ENCODE measurements at places on chromosomes 4 and X. TPM values are rescaled to one million over a fixed set of nuclear protein-coding genes. Genes with fewer than 3 reads are reported as not detected.
A peak's percentile ranks its signal among the peaks of the same experiment; 100 is the strongest.

DNA sequence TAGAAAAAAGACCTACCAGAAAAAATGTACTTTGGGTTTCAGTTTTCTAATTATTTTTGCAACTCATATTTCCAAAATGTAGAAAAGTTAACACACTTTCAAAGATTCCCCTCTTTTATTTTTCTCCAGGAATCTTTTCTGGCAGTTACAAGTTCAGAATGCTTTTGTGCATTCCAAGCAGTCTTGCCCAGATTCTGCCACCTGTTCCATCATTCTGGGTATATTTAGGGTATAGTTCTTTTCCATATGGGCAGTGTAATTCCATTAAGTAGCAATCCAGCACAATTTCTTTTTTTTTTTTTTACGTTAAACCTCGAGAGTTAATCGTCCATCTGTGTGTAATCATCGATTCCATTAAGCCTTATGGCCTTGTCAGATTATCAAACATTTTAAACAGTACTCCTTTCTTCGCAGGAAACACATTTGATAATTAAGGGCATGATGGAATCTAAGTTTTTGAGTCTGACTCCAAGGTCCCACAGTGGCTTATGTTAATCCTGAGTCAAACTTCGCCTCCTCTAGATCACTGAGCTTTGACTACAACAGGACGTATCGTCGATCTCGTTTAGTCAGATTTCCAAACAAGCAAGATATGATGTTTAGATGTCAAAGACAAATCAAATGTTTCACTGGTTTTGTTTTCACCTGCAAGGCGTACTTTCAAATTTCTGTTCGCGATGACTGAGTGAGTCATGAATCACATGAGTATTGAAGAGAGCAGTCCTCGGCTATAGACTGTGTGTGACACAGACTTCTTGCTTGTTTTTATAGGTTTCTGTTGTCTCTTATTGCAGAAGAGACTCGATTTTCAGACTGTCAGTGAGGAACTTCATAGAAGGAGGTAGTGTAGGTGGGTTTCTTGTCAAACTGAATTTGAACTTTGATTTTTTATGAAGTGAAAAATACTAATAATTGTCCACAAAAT is 118.9 kb upstream of the GK2 start:
- H3K27me3 ChIP-seq: no peaks in the 10 kb centered on the region
- no peak for DNase-seq
- no peak overlapping the region for H3K4me3 ChIP-seq
- H3K4me1 ChIP-seq: no peaks in the 10 kb centered on the region
- no peaks in the 10 kb centered on the region for H3K36me3 ChIP-seq
- H3K27ac ChIP-seq: no peak overlapping the region

SLC9A7 gene
- total RNA-seq: 5.5 TPM

- no peaks in the 10 kb centered on the region for H3K36me3 ChIP-seq
- no peak overlapping the region for H3K4me3 ChIP-seq
- H3K27ac ChIP-seq: no peak overlapping the region
- no peaks in the 10 kb centered on the region for H3K4me1 ChIP-seq
- no peaks in the 10 kb centered on the region for H3K27me3 ChIP-seq
- DNase-seq: no peak
Observed at GRCh38 chr4:116059361-116059760, 945.9 kb upstream of the NDST4 start.

DNA sequence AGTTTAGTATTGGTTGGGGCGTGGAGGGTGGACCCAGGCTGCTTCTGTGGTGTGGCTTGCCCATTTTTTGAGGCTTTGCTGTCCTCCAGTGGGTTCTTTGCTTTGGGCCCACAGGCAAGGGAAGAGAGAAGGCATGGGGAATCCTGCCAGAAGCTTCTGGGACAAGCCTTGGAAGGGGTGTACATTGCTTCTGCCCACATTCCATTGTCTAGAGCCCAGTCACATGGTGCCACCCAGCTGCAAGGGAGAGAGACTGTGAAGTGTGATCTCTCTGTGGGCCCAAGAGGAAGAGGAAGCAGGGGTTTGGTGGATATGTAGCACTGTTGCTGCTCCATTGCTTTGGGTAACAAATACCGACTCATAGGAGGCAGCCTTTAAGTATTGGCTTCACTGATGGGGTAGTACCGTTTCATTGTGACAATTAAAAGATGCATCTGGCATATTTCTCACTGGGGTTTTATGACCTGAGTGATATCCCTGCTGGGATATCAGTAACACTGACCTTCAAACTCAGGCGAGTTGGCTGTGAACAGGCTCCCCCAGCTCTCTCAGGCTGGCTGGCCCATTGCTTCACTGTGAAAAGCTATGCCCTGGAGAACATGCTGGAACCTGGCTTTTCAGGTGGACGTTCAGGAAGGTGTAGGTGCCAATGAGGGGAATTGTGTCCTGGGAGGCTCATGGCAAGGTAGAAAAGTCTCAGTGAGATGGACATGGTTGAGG is 85.9 kb downstream of the CLDN34 start:
- no peaks in the 10 kb centered on the region for H3K4me1 ChIP-seq
- no peak for DNase-seq
- no peaks in the 10 kb centered on the region for H3K27me3 ChIP-seq
- H3K4me3 ChIP-seq: no peak overlapping the region

DNA sequence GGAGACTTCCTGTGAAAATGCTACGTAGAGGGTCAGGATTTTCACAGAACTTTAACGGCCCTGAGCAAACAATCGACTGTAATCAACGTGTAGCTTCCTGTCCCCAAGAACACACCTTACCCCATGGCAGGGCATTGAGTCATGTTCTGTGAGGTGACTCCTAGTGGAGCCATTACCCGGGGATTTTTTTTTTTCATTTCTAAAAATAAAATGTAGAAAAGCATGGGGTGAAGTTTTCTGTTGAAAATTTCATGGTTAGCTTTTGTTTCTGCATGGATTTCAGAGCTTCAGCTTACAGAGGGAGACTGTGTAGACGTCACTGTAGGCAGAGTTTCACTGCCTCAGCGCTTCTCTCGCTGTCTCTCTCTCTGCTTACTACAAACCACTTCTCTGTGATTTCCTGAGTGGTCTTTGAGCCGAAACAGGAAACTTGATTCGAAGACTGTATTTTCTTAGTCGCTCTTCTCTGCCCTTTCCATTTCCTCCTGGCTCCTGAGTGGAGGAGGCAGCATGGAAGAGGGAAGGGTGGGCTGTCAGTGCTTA is 111.7 kb downstream of the NFKB1 start:
- no peaks in the 10 kb centered on the region for H3K27me3 ChIP-seq
- peaks cover 68% of the 10 kb centered on the region for H3K36me3 ChIP-seq
- H3K27ac ChIP-seq: peak overlapping the region; percentile 50
- no peaks in the 10 kb centered on the region for H3K4me1 ChIP-seq
- no peak for DNase-seq

DNA sequence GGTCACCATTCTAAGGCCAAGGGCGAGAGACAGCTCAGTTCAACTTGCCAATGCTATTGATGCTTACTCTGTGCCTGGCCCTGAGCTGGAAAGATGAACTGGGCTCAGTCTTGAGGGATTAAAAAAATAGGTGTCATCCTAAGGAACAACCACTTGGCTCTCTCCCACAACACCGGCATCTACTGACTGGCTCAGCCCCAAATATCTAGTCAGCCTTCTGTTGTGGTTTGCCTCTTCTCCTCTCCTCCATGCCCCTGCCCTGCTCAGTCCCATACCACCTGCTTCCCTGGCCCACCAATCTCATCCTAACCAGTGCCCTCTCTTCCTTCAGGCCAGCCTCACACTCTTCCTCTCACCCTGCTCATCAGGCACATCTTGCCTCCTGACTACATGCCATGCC is 29.6 kb downstream of the KDM5C start:
- no peaks in the 10 kb centered on the region for H3K27me3 ChIP-seq
- H3K4me3 ChIP-seq: no peak overlapping the region
- peaks cover 91% of the 10 kb centered on the region for H3K36me3 ChIP-seq
- H3K27ac ChIP-seq: no peak overlapping the region
- H3K4me1 ChIP-seq: no peaks in the 10 kb centered on the region

GRCh38 chr4:56342746-56343145 is 44.5 kb downstream of the AASDH start:
- no peak for DNase-seq
- H3K4me1 ChIP-seq: no peaks in the 10 kb centered on the region
- no peak overlapping the region for H3K4me3 ChIP-seq
- H3K27ac ChIP-seq: no peak overlapping the region

REELD1 gene
- not detected for total RNA-seq

GRCh38 chr4:1395941-1396805 is 10.1 kb downstream of the NKX1-1 start:
- H3K36me3 ChIP-seq: peaks cover 13% of the 10 kb centered on the region
- H3K27me3 ChIP-seq: no peaks in the 10 kb centered on the region

RAB28 gene
- 3.2 TPM for total RNA-seq

All from ascending aorta (tissue), 2 donors.